ENCODE measurements at places on chromosomes 5 and 9. TPM values are rescaled to one million over a fixed set of nuclear protein-coding genes. Genes with fewer than 3 reads are reported as not detected.

The ATG12 gene
- 18.5 TPM for total RNA-seq

The DMRTA1 gene
- 1.8 TPM for total RNA-seq

The PKN3 gene
- total RNA-seq = 2.5 TPM

The GARNL3 gene
- 3.1 TPM for total RNA-seq

The SLCO6A1 gene
- total RNA-seq = not detected

DNA sequence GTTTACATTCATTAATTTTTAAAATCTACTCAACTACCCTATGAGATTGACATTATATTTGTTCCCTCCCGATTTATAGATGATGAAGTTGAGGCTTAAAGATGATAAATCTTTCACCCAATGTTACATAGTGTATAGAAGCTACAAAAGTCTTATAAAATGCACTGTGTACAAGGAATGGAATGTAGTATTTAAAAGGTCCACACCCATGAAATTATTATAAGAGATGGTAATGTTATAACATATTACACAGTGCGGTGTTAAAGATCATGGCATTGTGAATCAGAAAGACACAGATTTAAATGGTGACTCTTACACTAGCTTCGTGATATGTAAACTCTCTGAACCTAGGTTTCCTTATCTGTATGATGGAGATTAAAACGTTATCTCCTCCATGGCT lies 141.6 kb upstream of the CHD1 start:
- no peak for ATAC-seq

DNA sequence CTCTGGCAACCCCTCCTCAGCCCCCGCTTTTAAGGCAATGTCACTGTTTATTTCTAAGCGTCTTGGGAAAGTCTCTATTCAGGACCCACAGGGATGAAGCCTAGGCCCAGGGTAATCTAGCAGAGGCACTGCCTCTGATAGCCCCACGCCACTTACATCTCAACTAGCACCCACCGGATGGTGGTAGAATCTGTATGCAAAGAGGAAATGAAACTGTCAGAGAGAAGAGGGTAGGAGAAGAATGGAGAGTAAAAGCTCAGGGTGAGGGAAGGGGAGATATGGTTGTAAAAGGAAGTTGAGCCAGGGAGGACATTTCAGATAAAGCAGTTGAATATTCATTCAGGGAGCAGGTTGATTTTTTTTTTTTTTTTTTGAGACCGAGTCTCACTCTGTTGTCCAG lies 3.0 kb downstream of the FRRS1L start:
- ATAC-seq = no peak

GRCh38 chr9:124210697-124211096 lies 47.1 kb upstream of the NEK6 start:
- ATAC-seq = no peak

DNA sequence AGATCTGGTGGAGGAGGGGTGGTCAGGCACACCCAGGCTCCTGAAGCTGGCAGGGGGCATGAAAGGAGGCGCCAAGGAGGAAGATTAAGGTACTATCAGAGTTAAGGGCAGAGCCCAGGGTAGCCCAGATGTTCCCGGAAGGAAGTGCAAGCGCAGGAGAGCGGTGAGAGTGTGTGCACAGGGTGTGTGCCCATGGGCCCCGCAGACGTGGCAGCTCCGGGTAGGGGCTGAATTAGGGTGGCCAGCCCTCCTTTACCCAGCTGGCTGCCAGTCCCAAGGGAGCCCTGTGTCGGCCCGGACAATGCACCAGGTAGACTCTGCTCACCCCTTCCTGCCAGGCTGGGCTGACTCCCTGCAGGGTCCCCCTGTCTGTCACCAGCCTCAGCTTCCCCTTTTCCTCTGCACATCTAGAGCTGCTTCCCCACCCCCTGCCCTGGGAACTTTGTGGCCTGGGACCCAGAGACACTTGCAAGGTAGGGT lies at the start of gene SMIM33:
Gene SMIM33, plus strand, starts transcription at position 184 of the 480 bp plus-strand sequence. Its CDS starts 118 bp downstream, at position 302.
- ATAC-seq = peak; percentile 13

GRCh38 chr9:130320723-130321481 lies 55.3 kb downstream of the HMCN2 start:
- peak; percentile 49 for ATAC-seq

DNA sequence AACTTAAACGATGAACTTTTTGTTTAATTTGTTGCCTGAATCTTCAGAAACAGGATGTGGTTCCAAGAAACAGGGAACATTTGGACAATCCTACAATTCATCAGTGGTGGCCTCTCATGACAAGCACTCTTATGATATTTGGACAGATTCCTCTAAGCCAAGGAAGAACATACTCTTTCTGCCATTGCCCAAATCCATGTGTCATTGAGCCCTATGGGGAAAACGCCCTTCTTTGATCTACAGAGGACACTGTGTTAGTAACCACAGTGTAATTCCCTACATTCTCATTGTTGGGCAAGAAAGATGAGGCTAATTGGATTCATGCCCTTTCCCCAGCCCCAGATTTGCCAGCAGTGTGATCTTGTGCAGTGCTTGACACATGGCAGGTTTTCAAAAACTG lies 167.7 kb upstream of the PTCH1 start:
- ATAC-seq = no peak
